ENCODE measurements at places on chromosomes 7 and 10. TPM values are rescaled to one million over a fixed set of nuclear protein-coding genes. Genes with fewer than 3 reads are reported as not detected.

Gene LIMK1
- 28.7 TPM for total RNA-seq

DNA sequence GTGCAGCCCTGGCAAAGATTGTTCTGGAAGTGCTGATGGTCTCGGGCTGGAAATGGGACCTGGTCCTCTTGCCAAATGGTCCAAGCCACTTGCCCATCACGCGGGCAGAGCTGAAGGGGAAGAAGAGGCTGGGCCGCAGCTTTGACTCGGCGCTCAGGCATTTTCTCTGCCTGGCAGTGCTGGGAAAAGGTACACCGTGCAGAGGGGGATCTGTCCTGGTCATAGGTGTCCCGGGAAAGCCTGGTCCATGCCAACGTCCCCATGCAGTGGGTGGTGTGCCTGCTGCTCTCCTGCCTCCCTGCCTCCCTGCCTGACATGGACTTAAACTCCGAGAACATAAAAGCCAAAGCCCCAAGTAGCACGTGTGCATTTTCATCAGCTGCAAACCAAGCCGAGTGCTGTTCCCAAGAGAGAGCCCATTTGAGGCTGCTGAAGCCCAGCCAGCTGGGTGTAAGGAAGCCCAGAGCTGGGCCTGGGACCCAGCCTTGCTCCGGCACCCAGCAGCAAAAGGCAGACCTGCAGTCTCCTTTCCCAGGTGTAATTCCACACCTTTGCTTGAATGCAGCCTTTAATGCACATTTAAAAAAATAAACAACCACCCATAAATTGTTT lies 72.7 kb downstream of the TCERG1L start:
- DNase-seq: no peak

- DNase-seq: no peak
These were observed 5.9 kb downstream of the MGMT start for GRCh38 chr10:129472696-129473555.

DNA sequence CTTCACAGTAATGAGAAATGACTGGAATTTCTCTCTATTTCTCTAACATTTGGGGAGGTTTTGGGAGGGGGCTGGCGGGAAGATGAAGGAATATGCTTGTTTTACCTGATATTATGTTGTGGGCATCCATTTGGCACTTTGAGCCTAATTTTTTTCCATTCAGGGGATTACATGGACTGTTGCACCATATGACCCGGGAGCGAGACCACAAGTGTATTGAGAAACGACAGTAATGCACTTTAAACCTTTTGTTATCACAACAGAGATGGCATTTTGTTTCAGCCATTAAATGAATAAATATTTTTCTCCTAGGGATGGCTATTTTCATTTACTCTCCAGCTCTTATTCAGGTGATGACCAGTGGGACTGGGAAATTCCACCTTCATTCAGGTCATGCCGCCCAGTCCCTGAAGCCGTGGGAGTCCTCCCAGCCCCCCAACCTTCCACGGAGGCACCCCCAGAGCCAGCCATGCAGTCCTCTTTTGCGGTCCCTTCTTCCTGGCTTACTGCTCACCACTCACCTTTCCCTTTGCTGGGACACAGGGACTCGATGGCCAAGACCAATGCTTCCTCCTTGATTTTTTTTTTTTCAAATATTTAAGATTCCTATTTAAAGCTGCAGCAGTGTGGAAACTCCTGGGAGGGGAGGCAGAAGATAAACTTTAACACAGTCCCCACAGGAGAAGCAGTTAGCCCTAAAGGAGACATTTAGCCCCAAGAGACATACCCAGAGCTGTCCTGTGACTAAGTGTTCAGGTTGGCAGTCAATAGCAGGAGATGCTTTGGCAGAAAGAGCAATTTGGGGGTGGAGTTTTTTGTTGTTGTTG lies 190.9 kb upstream of the YAE1 start:
- no peak for DNase-seq

GRCh38 chr10:119341459-119342301 lies 134.3 kb downstream of the GRK5 start:
- DNase-seq: peak; percentile 60

DNA sequence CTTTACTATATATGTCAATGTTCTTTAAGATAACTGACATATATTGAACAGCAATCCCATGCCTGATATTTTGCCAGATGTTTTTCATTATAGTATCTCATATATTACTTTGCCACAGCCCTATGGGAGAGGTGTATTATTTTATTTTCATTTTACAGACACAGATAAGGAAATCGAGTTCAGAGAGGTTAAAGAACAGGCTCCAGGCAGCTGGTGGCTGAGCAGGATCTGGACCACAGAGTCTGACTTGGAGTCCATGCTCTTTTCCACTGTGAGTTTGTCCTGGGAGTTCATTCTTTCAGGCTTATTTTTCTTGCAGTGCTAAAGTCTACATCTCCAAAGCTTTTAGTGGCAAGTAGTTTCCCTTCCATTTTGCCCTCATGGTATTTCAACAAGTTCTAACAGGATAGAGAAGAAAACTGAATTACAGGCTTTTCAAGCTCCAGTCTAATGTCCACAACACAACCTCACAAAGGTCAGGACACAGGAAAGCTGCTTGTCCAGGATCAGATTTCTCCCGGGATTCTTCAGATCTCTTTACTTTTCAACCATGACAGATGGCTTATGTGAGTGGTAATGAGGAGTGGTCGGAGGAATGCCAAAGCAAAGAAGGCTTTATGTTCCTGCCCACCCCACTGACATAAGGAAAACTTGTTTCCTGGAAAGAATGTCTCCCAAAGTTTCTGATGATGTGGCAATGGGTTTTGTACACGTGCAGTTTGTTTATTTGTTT lies 13.1 kb upstream of the SLC35B4 start:
- DNase-seq: no peak

- no peak for DNase-seq
These were observed 177.2 kb upstream of the PCLO start for GRCh38 chr7:83339907-83340306.

- DNase-seq: no peak
These were observed 900.1 kb downstream of the TYW1 start for GRCh38 chr7:67896721-67897120.

GRCh38 chr7:69561266-69561960 lies 36.9 kb upstream of the AUTS2 start:
- DNase-seq: no peak

- DNase-seq: no peak
These were observed 169.2 kb upstream of the SEMA3A start for GRCh38 chr7:84363741-84364140.

- DNase-seq: no peak
These were observed 63.4 kb downstream of the HPSE2 start for GRCh38 chr10:99172128-99172738.

GRCh38 chr7:78178319-78178718 lies 379.7 kb downstream of the PHTF2 start:
- no peak for DNase-seq

GRCh38 chr7:11795231-11795630 lies 36.8 kb downstream of the THSD7A start:
- no peak for DNase-seq

- DNase-seq: peak; percentile 44
These were observed 846 bp upstream of the ZNF775 start for GRCh38 chr7:150378115-150378852.
